ENCODE measurements at places on chromosomes 12 and 14. TPM values are rescaled to one million over a fixed set of nuclear protein-coding genes. Genes with fewer than 3 reads are reported as not detected.

DNA sequence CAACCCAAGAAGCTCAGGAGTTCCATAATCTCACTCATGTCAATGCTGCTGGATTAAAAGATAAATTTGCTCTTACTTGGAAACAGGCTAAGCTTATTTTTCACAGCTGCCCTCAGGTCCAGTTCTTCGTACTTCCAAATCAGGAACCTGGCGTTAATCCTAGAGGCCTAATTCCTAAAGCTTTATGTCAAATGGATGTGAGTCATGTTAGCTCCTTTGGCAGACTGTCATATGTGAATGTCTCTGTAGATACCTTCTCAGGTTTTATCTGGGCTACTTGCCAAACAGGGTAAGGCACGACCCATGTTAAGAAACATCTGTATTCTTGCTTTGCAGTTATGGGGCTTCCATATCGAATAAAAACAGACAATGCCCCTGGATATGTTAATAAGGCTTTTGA is 504.6 kb downstream of the ALG10 start:
- no peak for DNase-seq

- DNase-seq, result no peak
Measured at GRCh38 chr12:59861635-59862034, 265.8 kb downstream of the SLC16A7 start.

DNA sequence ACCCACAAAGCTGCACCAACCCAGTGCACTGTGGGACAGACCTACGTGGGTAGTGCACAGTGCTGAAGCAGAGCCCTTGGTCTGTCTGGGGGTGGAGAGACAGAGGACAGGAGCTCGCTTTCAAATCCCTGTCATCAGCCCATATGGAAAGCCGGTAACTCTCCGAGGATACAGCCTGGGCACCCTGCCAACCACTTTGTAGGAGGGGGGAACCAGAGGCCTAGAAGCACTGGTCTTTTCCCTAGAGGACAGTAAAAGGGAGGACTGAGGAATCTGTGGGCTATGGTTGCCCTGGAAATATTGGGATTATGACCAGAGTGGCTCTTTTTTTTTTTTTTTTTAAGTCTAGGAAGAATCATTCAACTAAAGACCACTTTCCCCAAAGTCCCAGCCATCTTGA is 74.3 kb downstream of the MAP3K9 start:
- DNase-seq, result no peak

GRCh38 chr14:47539031-47539461 is 136.4 kb downstream of the MDGA2 start:
- no peak for DNase-seq

Gene E2F7
- total RNA-seq, result 0.59 TPM

Gene TSPAN8
- total RNA-seq, result not detected
